ENCODE measurements at places on chromosomes 5 and 9.

GRCh38 chr9:129242971-129243561 is 65.0 kb upstream of the IER5L start:
- DNase-seq: no peak

- DNase-seq: no peak
Measured at GRCh38 chr9:126368020-126368419, 41.4 kb downstream of the MVB12B start.

DNA sequence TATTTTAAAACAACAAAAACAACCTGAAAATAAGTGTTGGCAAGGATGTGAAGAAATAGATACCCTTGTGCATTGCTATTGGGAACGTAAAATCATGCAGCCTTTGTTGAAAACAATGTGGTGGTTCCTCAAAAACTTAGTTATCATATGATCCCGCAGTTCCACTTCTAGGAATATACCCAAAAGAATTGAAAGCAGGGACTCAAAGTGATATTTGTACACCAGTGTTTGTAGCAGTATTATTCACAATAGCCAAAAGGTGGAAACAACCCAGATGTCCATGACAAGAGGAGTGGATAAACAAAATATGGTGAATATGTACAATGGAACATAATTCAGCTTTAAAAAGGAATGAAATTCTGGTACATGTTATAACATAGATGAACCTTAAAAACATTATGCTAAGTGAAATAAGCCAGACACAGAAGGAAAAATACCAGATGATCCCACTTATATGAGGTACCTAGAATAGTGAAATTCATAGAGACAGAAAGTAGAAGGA is 29.0 kb downstream of the IRF1 start:
- no peak for DNase-seq

DNA sequence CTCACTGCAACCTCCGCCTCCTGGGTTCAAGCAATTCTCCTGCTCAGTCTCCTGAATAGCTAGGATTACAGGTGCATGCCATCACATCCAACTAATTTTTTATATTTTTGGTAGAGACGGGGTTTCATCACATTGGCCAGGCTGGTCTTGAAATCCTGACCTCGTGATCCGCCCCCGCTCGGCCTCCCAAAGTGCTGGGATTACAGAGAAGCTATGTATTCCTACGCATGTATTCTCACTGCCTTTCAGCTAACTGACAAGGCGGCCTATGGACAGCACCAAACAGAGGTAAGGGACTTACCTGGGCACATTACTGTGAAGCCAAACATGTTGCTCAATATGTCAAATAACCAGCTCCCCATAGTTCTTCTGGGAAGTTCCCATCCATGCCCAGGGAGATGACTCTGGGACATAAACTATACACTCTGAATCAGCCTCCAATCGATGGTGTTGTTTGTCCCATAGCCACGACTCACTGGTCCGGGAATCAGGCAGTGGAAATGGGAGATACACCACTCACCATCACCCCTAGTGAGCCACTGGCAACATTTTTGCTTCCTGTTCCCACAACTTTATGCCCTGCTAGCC is 114.6 kb downstream of the SYK start:
- DNase-seq: no peak

- no peak for DNase-seq
Measured at GRCh38 chr5:32332966-32333365, 20.2 kb upstream of the MTMR12 start.

DNA sequence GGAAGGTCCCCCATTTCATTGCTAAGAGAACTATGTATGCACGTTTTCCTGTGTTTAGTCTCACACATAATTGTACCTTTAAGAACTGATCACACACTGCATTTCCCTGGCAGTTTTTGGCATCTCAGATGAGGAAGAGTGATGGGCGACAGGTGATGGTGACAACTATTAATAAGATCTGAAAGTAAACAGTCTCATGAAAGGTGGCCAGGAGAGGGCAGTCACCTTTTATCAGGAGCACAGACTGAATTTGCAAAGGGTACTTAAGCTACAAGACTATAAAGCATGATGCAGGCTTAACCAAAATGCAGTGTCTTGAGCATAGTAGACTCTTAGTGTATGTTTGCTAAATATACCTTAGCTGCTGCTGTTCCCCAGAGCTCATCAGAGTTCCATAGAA is 91.5 kb downstream of the GHR start:
- no peak for DNase-seq

Data from AG04450 (cell line).